ENCODE measurements at places on chromosomes 12 and 14.

- DNase-seq = peak; percentile 12
Measured at GRCh38 chr14:100155049-100155621, 4.3 kb downstream of the DEGS2 start.

- DNase-seq = no peak
Measured at GRCh38 chr12:105986779-105987684, 151.7 kb downstream of the NUAK1 start.

DNA sequence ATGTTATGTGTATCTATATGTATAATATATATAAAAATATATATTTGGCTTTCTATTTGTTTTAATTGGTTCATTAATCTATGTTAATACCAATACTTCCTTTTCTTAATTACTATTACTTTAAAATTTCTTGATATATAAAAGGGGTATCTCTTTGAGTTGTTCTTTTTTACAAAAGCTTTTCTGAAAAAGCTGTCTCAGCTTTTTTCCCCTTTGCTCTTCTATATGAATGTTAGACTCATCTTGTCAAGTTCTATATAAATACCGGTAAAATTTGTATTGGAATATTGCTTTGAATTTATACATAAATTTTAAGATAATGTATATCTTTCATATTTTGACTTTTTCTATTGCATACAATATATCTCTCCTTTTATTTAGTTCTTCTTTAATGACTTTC lies 139.8 kb upstream of the FOXG1 start:
- DNase-seq = no peak

GRCh38 chr12:3044141-3044630 lies 33.0 kb upstream of the TSPAN9 start:
- DNase-seq = no peak

DNA sequence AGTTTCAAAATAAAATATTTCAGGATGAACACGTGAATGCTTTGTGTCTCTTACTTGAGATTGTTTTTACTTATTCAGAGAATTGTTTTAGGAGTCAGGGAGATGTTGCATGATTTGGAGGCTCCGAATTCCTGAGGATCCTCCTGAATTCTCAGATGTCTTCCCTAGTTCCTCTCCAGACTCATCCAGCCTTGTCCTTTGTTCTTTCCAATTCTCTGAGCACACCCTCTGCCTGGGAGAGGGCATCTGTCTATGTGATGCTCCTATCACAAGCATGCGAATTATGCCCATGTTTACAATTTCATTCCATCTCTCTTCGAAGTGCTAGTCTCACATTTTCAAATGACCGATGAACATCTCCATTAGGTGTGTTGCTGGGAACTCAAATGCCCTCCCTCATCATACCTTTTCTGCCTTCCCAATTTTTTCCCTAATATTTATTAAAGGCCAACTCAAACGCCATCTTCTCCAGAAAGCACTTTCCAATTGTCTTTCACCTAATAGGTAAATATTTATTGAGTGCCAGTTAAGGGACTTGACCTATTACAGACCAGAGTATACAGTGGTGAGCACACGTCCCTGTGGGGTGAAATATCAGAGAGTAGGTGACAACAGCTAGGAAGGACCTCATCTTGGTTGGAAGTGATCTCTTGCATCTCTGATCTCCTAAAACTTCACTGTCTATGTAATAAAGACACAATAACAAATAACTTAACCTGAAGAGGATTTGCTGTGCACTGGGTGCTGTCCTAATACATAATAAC lies 64.4 kb downstream of the ARF6 start:
- no peak for DNase-seq

DNA sequence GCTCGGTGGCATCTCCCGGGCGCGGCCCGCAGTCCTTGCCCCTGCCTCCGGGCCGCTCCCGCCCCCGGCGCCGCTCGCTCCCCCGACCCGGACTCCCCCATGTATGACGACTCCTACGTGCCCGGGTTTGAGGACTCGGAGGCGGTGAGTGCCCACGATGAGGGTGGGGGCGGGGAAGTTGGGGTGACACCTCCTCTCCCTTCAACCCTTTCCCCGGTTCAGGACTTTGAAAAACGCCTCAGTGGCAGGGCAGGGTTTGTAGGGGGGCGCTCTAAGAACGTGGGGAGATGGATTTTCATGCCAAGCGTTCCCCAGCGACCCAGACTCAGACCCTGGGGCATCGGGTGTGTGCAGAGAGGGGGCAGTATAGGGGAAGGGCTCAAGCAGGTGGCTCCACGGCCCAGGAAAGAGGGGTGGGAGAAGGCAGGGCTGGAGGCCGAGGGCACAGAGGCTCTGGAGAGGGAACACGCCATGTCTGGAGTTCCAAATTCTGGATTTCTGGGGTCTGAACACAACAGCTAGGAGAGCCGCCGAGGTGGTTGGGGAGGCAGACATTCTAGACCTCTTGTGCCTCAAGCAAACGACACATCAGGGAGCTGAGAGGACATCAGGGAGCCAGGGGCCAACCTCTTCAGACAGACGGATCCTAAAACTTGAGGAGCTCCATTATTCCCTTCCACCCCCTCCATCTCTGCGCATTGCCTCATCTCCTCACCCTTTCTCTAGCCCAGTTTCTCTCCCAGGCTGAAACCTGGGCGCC lies 715 bp downstream of the CACNB3 start:
- no peak for DNase-seq

All from Panc1 (cell line).